ENCODE measurements at places on chromosomes 5 and 9. TPM values are rescaled to one million over a fixed set of nuclear protein-coding genes. Genes with fewer than 3 reads are reported as not detected.

DNA sequence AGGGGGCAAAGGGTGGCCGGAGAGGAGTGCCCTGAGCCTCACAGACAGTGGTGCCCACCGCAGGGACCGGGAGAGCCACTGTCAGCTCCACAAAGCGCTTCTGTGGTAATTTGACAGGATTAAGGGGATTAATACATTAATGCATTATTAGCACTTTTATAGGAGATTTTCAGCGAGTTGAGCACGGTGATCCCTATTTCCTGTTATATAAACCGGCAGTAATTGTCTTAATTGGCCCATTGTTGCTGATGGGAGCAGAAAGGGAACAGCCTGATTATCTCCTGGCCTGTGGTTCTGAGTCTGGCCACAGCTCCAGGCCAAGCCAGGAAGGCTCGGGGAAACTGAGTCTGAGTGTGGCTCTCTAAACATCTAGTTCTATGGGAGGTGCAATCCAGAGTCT is 423.6 kb downstream of the CDK5RAP2 start:
- no peak overlapping the region for H3K4me3 ChIP-seq
- DNase-seq: no peak
- no peak overlapping the region for H3K27ac ChIP-seq
- no peaks in the 10 kb centered on the region for H3K27me3 ChIP-seq
- no peaks in the 10 kb centered on the region for H3K36me3 ChIP-seq
- H3K4me1 ChIP-seq: no peaks in the 10 kb centered on the region

- H3K36me3 ChIP-seq: no peaks in the 10 kb centered on the region
- H3K4me3 ChIP-seq: no peak overlapping the region
- no peak overlapping the region for H3K27ac ChIP-seq
- no peaks in the 10 kb centered on the region for H3K4me1 ChIP-seq
These were observed 155.5 kb upstream of the GRIN3A start for GRCh38 chr9:101893661-101894646.

DNA sequence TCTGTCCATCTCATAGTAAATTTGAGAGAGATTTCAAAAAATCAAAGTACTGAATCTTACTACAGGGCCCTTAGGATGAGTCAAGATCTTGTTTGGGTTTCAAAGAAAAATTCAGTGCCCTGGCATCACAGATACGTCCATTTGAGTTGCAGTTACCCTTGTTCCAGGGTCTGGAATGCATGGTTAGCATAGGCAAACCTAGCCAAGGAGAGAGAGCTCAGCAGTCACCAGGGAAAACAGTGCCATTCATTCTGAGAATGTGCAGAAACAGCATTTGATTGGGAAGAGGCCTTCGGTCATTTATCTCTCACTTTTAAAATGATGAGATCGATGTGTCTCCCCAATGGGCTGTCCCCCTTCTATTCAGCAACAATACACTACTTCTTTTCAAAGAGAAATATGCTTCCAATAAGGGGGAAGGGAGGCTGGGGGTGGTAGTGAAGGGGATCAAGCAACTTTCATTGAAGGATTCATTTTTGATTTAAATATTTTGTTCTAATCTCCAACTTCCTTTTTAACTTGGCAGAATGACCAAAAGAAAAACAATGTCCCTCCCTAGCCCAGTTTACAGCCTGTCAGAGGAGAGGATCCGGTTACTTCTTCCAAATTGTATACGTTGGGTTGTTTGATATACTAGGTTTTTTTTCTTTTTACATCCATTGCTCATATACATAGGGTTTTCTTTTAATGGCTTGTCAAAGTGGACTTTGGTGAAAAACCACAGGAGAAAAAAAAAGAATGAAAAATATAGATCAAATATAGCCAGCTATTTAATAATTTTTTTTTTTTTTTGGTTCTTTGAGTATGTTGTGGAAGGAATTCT is 491.1 kb downstream of the CCDC171 start:
- no peaks in the 10 kb centered on the region for H3K27me3 ChIP-seq
- no peak for DNase-seq
- no peaks in the 10 kb centered on the region for H3K4me1 ChIP-seq
- H3K4me3 ChIP-seq: no peak overlapping the region

GRCh38 chr5:67493676-67494075 is 297.1 kb upstream of the CD180 start:
- H3K4me1 ChIP-seq: no peaks in the 10 kb centered on the region
- no peak overlapping the region for H3K4me3 ChIP-seq
- no peaks in the 10 kb centered on the region for H3K27me3 ChIP-seq

DNA sequence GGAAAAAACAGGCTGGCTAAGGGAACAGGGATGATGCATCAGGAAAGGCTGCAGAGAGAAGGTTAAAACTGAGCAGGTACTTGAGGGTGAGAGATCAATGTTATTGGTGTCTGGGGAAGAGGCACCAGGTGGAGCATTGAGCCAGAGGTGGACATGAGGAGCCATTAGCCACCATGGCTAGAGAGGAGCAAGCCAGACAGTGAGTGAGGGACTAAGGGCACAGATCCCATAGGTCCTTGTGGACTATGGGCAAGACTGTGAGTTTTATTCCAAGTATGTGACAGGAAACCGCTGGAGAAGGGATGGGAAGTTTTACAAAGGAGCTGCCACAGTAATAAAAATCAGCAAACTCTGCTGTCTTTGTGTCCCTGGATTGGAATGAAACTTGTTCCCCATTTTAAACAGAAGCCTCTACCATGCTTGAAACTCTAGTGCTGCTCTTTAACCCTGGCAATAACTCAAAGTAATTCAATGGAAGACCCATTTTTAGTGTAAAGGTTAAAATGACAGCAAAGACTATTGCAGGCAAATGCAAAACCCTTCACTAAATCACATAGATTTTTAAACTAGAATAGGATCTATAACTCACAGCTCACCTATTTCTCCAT is 349.8 kb downstream of the ENC1 start:
- H3K27me3 ChIP-seq: no peaks in the 10 kb centered on the region
- H3K27ac ChIP-seq: no peak overlapping the region
- no peak for DNase-seq
- no peak overlapping the region for H3K4me3 ChIP-seq
- H3K36me3 ChIP-seq: no peaks in the 10 kb centered on the region

DNA sequence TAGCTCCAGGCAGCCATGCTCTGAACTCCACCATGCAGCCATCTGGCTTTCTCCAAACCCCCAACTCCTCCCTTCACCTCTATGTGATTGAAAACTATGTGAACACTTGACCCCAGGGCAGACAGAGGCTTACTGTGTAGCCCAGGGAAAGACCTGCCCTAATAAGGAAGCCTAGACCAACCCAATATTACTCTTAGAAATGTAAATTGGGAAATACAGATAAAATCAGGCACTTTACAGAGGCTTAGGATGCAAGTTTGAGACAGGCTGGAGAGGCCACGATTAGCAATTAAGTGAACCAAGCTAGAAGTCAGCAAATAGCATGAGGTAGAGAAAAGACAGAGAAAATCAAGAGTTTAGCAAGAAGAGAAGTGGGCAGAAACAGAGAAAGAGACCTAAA is 141.7 kb upstream of the ABCA1 start:
- no peaks in the 10 kb centered on the region for H3K36me3 ChIP-seq
- H3K4me1 ChIP-seq: peaks cover 36% of the 10 kb centered on the region
- no peak overlapping the region for H3K4me3 ChIP-seq
- no peaks in the 10 kb centered on the region for H3K27me3 ChIP-seq
- no peak overlapping the region for H3K27ac ChIP-seq

DNA sequence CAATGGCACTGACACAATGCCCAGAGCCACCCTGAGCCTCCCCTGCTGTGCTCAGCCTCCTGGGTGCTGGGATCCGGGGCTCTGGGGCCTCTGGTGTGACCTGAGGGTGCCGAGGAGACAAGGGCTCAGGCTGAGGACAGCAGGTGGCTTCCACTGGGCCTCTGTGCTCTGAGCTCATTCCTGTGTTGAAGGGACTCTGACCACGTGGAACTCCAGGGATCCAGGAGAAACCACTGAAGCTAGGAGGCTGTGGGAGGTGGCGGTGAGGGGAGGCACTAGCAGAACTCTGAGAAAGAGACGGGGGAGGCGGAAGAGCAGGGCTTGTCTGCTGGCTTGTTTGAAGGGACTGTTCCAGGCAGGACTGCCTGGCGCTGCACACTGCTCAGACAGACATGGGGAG is 318.7 kb upstream of the IRX1 start:
- H3K27ac ChIP-seq: no peak overlapping the region
- no peaks in the 10 kb centered on the region for H3K36me3 ChIP-seq
- H3K4me1 ChIP-seq: no peaks in the 10 kb centered on the region
- no peak overlapping the region for H3K4me3 ChIP-seq

Gene HARS2
- 23.4 TPM for total RNA-seq

Gene PCDHA5
- 0.37 TPM for total RNA-seq

Gene SLC25A2
- total RNA-seq: 0.76 TPM

Gene HSD17B3
- total RNA-seq: 0.41 TPM

Measured in left lung (tissue), 14 donors.